ENCODE measurements at places on chromosomes 16 and 17.

GRCh38 chr16:35564148-35564547 lies 2104.7 kb downstream of the TP53TG3F start:
- DNase-seq = no peak

DNA sequence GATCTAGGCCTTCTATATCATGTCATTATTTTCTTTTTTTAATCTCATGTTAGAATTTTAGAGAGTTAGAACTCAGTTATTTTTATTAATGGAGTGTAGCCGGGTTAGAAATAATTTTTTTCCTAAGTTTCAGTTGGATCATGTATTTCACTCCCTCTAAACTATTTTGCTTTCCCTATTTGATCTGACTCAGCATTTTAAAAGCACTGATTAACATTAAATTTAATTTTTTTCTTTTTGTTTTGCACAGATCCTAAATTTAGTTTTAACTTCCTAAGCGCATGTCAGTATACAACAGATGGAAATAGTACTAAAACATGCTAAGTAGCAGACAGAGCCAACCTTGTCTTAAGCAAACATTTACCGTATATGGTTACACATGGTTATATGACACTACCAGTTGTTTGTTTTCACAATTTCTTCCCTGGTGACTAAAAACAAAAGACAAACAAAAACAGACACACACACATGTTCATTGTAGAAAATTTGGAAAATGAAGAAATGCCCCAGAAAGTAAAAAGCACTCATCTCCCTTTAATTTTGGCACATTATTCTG lies 33.6 kb upstream of the RAB11FIP4 start:
- no peak for DNase-seq

- DNase-seq = no peak
Measured at GRCh38 chr16:70255574-70255973, 3.8 kb upstream of the EXOSC6 start.

DNA sequence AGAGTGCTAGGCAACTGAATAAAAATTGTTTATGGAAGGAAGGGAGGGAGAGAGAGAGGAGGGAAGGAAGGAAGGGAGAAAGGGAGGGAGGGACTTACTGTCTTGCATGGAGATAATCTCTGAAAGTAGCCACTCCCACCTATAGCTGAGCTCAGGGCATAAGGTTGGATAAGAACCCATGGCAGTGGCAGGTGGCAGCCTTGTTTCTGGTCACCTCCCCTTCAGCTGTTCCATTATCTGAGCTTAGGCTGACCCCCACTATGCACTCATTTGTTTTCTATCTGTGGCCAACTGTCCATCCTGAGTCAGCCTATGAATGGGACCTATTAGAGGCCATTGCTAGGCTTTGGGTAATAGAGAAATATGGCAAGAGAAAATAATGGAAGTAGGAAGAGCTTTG lies 25.3 kb upstream of the MTMR4 start:
- no peak for DNase-seq

DNA sequence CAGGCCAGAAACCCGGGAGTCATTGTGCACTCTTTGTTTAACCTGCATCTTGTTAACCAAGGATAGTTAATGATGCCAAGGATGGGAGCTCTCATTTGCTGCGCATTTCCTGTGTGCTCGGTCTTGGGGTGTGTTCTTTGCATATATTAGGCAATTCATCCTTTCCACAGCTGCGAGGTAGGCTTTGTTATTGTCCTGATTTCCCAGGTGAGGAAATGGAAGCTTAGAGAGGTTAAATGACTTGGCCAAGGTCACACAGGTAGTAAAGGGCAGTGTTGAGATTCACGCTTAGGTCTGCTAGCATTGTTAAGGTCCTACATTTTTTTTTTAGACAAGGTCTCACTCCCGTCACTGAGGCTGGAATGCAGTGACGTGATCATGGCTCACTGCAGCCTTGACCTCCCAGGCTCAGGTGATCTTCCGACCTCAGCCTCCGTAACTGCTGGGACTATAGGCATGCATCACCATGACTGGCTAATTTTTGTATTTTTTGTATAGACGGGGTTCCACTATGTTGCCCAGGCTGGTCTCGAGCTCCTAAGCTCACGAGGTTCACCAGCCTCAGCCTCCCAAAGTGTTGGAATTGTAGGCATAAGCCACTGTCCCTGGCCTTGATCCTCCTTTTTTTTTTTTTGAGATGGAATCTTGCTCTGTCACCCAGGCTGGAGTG lies 5.0 kb upstream of the LRRC75A start:
- no peak for DNase-seq

- no peak for DNase-seq
Measured at GRCh38 chr17:14818469-14818868, 446.7 kb downstream of the PMP22 start.

- no peak for DNase-seq
Measured at GRCh38 chr17:69367298-69367697, 40.4 kb upstream of the ABCA5 start.

- DNase-seq = no peak
Measured at GRCh38 chr17:66307257-66307656, 4.8 kb downstream of the PRKCA start.

- DNase-seq = no peak
Measured at GRCh38 chr16:64542152-64542551, 579.7 kb downstream of the CDH11 start.

GRCh38 chr17:66364990-66365490 lies 62.6 kb downstream of the PRKCA start:
- no peak for DNase-seq

All from endothelial cell (in vitro differentiated cells).